Effector memory CD8-positive, alpha-beta T cell (primary cell): ENCODE measurements at places on chromosomes 12 and 14.

DNA sequence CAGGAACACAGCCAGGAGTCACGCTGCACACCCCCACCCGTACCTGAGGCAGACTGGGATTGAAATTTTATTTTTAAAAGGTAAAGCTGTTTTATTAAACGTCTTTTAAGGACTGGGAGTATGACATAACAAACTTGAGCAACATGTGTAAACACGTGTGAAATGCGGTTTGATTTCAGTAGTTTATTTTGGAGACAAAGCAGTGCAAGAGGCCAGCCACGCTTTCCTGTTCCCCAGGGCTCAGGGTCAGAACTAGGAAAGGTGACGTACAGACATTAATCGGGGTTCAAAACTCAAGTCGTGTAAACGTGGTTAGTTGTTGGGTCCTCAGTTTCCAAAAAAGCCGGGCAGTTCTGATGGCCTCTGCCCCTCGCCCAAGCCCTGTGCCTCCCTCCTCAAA, 16.7 kb downstream of the CHGA start:
- no peak for DNase-seq

GRCh38 chr12:94686834-94687628, 36.7 kb upstream of the TMCC3 start:
- DNase-seq: no peak

GRCh38 chr14:68690089-68690958, 102.5 kb downstream of the ZFP36L1 start:
- no peak for DNase-seq

DNA sequence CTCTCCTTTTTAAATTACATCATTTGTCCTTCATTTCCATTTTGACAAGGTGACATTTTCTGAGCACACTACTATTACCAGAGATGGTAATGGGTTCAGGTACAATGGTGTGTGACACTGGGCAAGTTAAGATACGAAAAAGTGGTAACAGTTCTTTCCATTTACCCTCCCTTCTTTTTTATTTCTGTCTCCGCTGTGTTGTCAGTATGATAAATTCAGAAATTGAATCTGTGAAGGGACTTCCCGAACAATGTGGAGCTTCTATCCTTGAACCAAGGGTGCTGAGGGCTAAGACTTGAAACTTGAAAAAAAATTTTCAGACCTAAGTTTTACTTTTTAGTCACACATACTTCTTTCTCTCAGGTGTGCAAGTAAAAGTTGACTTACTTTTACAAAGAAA, 103.7 kb downstream of the ERC1 start:
- DNase-seq: no peak

DNA sequence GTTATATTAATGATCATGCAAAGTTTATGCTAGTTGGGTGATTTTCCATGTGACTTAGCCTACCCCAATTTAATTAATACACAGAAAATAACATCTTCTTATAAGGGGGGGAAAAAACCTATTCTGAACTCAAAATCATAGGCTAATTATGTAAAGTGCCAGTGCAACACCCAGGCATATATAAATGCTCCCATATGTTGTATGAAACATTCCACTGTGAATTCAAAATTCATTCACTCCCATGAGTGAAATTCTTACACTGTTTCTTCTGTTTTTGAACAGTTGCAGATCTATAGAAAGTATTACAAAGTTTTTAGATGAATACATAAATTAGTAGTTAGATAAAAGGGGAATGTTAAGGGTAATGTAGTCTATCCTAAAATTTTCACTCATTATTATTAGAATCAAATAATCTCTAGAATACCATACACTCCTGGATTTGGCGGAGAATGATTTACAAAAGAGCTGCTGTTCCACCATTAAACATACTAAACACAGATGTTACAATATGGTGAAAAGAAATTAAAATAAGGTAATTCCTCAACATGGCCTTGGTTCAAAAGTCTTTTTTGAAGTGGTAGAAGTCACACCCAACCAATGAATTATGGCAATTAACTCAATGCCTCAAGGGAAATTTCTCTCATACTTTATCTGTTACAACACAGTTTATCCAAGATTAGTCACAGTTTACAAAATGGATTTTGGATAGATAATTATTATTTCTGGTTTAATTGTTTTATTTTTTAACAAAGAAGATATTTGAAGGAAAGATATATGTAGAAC, 454.1 kb upstream of the FLRT2 start:
- DNase-seq: no peak

DNA sequence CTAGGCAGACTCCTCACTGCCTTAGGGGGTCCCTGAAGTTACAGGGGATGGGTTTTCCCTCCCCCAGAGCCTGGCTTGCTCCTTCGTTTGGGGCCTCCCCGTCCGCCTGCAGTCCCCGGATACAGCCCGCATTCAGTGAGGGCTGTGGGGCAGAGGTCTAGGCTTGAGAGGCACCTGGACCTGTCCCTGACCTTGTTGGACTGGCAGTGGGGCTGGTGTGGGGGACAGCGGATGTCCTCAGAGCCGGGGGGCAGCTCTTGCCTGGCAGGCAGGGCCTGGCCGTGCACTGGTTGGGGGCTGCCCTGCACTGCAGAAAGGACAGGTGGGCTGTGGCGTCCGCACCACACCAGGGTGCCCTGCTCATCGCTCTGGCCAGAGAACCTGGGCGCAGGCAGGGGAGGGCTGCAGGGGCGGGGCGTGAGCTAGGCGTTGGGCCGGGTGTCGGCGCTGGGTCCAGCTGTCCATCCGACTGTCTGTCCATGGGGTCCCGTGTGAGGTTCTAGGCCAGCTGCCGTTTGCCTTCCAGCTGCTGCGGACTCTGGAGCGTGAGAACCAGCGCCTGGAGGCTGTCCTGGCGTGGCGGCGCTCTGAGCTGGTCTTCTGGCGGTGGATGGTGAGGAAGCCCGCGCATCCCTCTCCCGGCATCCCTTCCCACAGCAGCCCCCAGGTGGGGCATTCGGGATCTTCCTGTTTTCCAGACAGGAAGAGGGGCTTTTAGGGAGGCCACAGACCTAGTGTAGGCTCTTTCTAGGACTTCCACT, 6.0 kb downstream of the TEDC1 start:
- no peak for DNase-seq

DNA sequence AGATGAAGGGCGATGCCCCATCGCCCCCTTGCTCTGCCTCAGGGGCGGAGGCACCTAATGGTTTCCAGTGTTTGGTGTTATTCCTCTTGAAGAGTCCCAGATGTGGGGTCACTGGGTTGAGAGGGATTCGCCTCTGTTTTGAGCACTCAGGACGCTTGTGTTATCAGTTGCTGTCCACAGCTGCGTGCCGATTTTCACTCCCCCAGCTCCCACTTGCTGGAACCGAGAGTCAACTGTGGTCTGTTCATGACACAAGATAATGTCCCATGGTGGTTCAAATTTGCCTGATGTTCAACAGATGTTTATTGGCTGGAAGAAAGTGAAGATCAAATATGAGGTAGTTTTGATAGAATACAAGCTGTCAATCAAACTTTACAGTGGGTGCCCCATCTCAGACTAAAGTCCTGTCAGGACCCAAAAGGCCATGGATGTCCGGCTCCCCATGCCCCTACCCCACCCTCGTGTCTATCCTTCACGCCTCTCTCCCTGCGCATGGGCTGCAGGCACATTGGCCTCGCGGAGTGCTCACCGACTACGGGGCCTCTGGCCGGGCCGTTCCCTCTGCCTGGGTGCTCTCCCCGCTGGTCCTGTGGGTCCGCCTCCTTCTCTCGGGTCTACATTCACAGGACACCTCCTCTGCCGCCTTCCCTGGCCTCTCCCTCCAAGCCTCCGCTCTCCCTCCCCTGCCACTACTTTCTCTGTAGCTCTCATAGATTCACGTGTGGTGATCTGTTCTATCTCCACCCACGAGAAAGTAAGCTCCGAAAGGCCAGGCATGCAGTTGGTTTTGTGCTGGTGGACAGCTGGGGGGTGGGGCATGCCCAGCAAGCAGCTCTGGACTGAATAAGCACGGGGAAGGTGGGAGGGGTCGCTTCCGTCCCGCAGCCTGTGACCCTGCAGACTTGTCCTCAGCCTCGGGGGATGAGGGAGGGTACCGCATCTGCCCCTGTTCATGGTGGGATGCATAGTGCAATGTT, 6.8 kb upstream of the TRAF3 start:
- no peak for DNase-seq

DNA sequence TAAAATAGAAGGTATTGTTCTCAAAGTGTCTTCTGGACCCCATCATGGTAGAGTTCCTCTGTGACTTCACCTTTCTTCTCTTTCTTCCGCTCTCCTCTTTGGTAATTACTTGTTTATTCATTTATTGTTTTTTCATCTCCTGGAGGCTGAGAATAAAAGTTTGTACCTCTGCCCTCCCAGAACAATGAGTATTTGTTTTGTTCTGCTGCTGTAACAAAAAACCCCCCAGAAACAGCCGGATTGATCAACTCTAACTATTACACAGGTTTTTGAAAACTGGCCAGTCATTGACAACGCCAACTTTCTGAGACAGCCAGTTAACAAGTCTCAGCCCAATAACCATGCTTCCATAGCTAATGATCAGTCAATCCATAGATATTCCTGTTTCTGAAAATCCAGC, 8.2 kb upstream of the DICER1 start:
- DNase-seq: no peak

DNA sequence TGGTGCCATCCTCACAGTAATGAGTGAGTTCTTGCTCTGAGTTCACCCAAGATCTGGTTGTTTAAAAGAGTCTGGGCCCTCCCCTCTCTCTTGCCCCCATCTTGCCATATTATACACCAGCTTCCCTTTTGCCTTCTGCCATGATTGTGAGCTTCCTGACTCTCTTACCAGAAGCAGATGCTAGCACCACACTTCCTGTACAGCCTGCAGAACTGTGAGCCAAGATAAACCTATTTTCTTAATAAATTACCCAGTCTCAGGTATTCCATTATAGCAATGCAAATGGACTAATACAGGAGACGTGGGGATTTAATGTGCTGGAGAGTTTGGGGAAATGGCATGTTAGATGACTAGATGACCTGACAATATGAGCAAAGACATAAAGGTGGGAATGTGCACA, 12.8 kb downstream of the SLC4A8 start:
- no peak for DNase-seq

DNA sequence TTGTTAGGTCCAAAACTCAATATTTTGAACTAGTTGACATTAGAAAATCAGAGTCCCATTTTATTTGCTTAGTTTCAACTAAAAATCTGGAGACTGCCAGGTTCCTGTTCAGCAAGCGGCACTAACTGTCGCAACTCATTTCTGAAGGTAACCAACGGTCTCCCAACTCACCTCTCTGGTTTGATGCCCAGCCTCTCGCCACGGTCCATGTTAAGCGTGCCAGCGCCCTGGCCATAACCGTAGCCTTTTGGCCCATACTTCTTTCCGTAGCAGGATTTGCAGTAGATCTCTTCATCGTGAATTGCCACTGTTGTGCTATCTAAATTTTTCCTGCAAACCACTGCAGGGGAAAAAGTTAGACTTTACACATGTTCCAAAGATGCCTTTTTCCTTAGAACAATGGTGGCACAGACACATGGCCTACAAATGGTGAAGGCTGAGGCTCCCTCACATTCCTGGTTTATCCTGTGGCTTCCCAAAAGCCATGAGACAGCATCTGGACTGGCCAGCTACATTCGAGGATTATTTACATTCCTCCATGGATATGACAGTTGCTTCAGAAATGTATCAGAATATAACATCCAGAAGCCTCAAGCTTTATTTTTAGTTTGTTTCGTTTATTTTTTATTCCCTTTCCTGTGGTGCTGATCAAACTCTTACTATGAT, 15.7 kb downstream of the CSRP2 start:
- no peak for DNase-seq

DNA sequence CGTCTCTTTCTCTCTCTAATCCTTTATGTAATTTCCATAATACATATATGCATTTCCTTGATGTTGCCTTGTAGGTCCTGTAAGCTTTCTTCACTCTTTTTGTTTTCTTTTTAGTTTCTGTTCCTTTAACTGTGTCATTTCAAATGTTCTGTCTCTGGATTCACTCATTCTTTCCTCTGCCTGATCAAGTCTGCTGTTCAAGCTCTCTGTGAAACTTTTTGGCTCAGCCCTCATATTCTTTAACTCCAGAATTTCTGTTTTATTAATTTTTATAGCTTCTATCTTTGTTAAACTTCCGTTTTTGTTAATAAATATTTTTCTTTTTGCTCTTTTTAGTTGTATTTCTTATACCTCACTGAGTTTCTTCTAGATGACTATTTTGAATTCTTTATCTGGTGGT, 321.3 kb upstream of the LMO3 start:
- no peak for DNase-seq

- no peak for DNase-seq
Observed at GRCh38 chr12:105214670-105215375, 21.2 kb downstream of the APPL2 start.

DNA sequence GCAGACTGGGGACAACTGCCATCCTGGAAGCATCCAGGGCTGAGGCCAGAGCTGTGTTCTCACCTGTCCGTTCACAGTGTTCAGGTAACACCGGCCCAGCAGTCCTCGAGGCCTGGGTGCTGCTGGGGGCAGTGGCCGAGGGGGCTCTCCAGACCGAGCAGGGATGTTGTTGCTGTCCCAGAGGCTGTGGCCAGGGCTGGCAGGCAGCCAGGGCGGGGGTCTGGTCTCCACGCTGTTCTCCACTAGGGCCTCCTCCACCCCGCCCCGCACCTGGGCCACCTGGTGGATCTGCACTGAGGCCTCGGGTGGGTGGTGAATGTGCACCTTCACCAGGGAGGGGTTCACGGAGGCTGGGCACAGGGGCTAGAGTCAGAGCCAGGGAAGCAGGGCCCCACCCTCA, 57.4 kb downstream of the ISCA2 start:
- no peak for DNase-seq

GRCh38 chr14:103073367-103073875, 10.6 kb upstream of the LBHD2 start:
- no peak for DNase-seq

DNA sequence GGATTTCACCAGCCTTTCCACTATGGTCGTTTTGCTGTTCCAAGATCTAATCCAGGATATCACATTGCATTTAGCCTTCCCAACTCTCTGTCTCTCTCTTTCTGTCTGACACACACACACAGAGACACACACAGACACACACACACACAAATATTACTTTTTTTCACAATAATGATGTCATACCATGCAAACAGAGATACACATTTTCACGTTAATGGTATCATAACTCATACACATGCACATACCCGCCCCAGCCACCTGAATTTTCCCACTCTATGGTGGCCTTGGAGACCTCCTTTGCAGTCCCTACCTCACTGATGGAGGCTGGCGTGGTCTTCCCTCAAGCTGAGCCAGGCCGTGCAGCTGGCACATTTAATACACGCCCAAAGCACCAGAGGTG, 7.2 kb upstream of the MYL2 start:
- DNase-seq: no peak

DNA sequence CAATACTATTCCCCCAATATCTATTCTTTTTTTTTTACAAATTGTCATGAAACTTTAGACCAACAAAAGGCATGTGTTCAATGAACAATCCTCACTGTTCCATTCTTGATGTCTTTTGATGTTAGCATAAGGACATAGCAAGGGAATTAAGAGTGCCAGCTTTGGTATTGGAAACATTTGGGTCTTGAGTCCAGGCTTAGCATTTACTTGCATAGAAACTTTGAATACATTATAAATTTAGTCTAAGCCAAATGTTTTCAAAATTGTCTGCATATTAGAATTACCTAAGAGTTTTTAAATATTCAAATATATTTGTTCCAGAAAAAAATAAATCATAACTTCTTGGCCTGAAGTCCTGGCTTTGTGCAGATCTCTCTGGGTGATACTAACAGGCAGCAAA, 406.5 kb downstream of the LRFN5 start:
- no peak for DNase-seq
